ENCODE measurements at places on chromosomes 6 and 20. TPM values are rescaled to one million over a fixed set of nuclear protein-coding genes. Genes with fewer than 3 reads are reported as not detected.

GRCh38 chr6:148590883-148591282 lies 155.9 kb upstream of the UST start:
- DNase-seq = no peak
- no peak overlapping the region for H3K4me3 ChIP-seq
- no peaks in the 10 kb centered on the region for H3K4me1 ChIP-seq
- no peaks in the 10 kb centered on the region for H3K27me3 ChIP-seq

DNA sequence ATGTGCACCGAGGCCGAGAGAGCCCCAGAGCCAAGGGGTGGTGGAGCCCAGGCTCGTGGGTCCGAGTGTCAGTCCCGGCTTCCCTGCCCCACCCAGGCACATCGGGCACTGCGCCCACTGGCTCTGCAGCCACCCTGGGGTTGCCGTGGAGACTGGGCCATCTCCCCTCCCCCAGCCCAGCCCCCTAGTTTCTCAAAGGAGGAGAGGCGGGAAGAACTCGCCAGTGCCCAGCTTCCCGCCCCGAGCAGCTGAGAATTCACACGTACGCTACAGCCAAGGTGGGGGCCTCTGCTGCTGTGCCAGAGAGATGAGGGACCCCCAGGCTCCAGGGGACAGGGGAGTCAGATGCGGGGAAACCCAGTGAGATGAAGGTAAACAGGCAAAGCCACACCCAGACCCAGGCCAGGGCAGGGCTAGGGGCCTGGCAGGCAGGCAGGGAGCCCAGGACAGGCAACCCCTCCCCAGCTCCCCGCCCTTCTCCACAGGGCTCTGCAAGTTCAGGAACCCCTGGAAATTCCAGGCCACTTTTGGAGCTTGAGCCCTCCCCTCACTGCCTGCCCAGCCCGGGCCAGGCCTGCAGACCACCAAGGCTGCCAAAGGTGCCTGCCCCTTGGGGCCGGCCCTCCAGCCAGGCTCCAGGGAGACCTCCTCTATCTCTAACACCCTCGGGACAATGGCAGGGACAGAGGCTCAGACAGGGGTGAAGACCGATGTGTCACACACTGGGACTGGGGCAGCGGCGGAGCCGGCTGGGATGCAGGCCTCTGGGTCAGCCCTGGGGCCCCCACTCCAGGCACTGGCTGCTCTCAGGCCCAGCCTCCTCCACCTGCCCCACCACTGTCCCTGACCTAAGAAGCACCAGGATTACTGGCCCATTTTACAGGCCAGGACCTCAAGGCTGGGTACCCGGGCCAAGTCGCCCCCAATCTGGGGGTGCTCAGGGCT lies 6.0 kb downstream of the LAMA5 start:
- peak overlapping the region; percentile 14 for H3K27ac ChIP-seq
- H3K4me1 ChIP-seq = peaks cover 62% of the 10 kb centered on the region
- no peaks in the 10 kb centered on the region for H3K27me3 ChIP-seq

GGT7 gene
- 1.9 TPM for total RNA-seq

DNA sequence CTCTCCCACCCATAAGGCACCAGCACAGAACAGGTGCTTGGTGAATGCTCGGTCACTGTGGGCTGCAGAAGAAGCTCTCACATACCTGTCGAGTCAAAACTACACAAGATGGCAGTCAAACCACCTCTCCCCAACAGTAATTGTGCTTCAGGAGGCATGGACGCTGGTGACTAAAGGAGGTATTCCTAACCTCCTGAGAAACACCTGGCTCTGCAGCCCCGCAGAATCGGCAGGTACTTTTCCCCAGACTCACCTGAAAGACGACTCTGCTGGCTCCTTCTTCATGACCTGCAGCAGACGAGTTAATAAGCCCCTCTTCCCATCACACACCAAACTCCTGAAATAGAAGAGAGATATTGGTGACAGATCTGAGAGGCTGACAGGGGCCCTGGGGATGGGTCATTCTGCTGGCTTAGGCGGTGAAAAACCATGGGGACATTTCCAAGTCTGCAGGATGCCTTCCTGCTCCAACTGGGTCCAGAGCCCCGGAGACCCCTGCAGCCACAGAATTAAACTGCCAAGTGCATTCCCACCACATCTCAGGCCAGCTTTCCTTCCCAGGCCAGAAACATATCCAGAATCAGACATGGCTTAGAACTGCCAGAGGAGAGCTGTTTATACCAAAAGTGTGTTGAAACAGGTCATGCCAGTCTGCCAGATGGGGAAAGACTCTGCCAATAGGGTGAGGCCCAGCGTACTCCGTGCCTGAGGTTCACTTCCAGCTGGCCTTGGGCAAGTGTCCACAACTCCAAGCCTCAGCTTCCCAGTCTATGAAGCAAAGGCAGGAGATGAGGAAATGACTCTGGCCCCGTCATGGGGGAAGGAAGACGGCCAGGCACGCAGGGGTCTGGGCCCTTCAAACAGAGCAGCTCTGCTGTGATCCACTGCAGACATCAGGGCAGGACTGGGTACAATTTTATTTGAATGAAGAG lies 53.0 kb downstream of the MYH7B start:
- H3K27me3 ChIP-seq = no peaks in the 10 kb centered on the region
- no peak overlapping the region for H3K27ac ChIP-seq
- no peak overlapping the region for H3K4me3 ChIP-seq
- no peaks in the 10 kb centered on the region for H3K4me1 ChIP-seq
- no peak for DNase-seq

DNA sequence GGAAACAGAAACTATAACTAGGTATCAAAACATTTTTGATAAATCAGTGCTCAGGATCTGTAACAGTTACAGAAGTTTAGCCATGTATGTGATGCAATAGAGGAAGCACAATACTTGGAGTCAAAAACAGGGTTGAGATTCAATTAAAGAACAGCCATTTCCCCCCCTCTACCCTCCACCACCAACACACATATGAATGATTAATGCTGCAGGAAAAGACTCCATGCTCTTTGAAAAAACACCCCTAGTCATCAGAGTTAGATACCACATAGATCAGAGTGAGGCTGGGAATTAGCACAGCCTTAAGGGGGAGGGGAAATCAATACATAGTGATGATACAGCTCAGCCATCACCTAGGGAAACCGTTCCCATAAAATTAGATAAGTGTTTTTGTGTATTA lies 108.9 kb upstream of the EMILIN3 start:
- no peak for DNase-seq
- H3K4me3 ChIP-seq = no peak overlapping the region
- peaks cover 8% of the 10 kb centered on the region for H3K4me1 ChIP-seq
- no peaks in the 10 kb centered on the region for H3K27me3 ChIP-seq
